ENCODE measurements at places on chromosomes 6 and 20.

GRCh38 chr6:85751374-85752055, 108.8 kb upstream of the SYNCRIP start:
- DNase-seq = no peak

GRCh38 chr6:14647357-14647756, 529.8 kb downstream of the CD83 start:
- no peak for DNase-seq

DNA sequence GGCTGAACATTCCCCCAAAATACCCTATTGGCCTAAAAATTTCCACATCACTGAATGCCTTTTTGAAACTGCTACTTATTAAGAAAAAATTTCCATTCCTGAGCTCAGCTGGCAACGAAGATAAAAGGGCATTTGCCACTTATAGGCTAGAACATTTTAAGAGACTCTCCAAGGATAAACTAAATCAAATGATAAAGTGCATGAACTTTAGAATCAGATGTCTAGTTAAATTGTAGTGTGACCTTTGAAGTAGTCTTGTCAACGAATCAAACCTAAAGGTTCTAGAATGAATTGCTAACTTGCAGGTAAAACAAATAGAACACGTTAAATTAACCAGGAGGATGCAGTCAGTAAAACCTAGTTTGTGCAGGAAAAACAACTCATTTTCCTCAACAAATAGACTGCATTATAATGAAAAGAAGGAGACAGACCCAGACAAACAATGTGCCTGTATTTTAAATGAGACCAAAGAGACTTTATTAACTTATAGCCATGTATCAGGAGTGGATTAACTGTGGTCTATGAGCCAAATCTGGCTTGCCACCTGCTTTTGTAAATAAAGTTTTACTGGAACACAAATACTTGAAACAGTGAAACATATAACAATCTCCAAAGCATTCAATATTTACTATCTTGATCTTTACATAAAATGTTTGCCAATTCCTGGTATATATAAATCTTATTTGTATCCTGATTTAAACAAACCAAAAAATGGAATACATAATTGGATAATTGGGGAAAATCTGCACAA, 184.4 kb downstream of the MEI4 start:
- DNase-seq = no peak

DNA sequence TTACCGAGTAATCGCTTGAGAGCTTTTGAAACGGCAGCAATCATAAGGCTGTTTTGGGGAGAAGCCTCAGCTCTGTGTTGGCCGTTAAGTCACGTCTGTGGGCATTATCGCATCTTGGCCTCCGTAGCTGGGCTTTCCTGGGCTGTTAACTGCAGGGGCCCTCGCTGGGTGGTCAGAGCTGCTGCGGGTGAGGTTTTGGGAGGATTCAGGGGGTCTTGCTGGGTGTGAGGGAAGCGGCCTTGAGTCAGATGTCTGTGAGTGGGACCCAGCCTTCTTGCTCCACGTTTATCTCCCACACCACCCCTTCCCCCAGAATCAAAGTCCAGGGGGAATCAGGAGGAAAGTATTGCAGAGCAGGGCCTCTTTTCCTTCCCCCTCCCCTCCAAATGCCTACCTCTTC, 3.2 kb upstream of the APCDD1L start:
- no peak for DNase-seq

DNA sequence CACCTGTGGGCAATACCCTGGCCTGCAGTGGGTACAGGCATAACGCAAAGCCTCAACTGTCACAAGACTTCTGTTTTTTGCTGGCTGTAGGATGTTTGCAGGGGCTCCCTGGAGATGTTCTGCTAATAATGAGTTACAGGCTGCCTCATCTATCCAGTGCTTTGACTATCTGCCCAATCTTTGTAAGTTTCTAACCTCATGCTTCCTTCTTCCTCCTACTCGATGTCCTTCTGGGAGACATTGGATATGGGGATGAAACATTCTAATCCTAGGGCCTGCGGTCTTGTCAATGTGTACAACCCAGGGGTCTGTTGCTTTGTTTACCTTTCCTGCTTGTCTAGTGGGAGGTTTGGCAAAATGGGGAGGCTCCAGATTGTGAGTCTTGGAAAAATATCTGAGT, 136.8 kb upstream of the TCF21 start:
- DNase-seq = no peak

DNA sequence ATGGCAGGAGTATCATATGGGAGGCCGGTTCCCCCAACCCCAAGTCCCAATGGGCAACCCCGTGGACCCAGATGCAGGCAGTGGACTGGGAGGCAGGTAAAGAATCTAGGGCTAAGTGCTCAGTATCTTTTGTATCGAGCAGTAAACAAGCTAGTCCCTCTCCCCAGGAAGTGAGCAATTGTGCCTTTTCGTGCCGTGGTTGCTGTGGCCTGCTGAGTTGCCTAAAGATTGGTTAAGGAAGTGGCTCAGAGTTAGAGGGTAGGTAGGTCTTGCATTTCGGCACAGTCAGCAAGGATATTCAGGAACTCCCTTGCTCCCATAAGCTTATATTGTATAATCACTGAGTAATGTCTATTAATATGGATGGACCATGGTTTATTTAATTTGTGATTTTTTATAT, 1.3 kb upstream of the DNAH8 start:
- DNase-seq = no peak

Data from bone marrow (tissue), 2 donors.